Colonic mucosa (tissue), 4 donors: ENCODE measurements at places on chromosomes 16 and 17.

GRCh38 chr16:10849736-10850477 is 27.1 kb upstream of the CIITA start:
- DNase-seq: no peak

DNA sequence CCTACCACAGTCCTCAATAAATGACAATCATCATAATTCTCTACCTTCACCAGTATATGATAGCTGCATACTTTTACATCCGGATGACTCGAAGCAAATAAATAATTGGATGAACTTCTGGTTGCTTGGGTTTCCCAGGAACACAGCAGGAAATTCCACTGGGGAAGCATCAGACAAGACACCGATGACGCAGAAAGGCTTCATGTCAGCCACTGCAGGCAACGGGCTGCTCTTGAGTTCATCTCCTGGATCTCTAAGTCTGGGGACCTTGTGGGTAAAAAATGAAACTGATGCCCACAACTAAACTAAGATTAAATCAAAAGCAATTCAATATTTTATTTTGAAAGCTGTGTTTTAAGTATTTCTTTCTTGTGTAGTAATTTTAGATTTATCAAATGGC is 472.1 kb upstream of the C16orf82 start:
- no peak for DNase-seq

DNA sequence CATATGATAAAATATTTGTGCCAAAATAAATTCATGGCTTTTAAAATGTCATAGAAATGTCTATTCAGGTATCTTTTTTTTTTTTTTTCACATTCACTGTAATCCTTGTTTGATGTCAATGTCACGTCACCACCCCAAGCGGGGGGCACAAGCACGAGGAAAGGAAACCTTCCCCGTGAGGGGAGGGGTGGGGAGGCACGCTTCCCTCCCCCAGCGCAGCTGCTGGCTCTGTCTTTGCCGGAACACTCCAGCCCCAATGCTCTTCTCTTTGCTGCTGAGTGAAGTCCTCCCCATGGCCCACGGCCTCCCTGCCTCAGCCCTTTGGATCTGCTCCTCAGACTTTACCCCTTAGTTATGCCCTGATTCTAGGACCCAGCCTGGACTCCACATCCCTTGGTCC is 1.5 kb downstream of the SLC35G3 start:
- DNase-seq: no peak

DNA sequence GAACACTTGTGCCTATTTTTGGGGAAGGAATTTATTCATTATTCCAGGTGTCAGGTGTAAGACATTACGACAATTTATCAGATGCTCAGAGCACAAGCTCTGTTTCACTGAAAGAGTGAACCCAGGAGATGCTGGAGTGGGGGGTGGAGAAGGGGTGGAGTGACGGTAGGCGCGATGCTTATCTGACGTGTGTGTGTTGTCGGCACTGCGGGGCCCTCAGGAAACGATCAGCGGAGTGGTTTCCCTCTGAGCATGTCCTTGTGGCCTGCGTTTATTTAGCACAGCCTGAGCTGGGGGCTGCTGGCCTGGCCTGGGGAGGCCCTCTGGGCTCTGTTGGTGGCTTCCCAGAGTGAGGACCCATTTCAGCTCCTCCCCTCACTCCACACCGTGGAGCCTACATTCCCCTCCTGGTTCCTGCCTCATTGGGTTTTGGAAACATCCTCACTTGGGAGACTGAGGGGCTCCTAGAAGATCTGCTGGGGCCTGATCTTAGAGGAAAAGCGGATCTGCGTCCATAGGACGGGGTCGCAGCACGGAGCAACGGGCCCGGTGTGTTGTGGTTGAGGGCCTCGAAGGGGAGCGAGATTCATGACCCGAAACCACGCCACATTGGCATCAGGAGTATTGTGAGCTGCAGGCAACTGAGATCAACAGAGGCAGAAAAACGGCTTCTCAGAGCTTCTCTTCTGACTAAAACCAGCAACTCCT is 19.0 kb upstream of the GNG13 start:
- no peak for DNase-seq

DNA sequence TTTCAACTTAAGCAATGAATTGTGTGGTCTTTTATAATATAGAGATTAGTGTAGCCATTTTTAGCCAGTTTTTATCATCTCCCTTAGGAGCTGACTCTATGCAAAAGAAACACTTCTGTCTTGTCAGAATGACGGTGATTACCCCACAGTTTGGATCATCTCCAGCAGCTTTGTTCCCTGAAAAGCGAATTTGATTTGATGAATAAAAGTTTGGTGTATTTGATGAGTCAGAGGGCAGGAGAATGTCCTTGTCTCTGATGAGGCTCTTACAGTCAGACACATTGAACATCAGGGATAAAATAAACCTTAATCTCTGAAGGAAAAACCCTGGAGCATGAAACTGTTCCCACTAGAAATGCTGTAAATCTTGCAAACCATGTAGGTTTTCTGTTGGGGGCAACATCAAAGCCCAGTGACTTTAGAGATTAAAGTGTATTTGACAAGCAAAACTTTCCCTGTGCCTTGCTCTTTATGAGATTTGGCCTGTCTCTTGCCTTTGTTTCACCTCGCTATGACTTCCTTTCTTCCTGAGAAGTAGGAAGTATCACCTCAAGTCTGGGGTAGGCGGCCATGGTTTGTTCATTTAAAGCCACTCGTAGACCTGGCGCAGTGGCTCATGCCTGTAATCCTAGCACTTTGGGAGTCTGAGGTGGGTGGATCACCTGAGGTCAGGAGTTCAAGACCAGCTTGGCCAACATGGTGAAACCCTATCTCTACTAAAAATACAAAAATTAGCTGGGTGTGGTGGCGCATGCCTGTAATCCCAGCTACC is 209.3 kb downstream of the FTO start:
- DNase-seq: no peak

DNA sequence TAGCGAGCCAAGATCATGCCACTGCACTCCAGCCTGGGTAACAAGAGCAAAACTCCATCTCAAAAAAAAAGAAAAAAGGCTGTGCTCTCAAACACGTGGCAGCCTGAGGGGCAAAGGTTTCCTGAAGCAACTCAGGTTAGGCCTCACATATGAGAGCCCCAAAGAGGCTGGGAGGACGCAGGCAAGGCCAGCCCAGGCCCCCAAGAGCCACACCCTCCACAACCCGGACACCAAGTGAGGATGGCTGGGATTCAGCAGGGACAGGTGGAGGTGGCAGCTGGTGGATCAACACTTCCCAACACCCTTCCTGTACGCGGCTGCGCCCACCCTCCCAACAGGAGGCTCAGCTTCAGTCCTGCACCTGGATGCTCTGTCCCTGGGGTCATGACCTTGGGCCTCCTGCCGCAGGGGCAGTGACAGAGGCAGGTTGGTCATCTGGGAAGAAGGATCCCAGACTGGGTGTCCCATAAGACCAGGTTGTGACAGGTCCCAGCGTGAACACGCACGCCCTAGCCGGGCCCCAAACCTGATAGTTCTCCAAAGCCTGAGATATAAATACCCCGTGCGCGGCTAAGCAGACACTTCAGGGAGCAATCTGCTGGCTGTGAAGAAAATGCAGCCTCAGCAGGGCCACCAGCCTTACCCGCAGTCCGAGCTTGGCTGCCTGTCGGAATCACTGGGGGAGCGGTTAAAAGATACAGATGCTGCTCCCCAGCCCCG is 78.1 kb downstream of the TIMM22 start:
- no peak for DNase-seq
